ENCODE measurements at places on chromosomes 7 and 10.

GRCh38 chr7:21757537-21758282, 188.0 kb downstream of the CDCA7L start:
- DNase-seq: no peak

DNA sequence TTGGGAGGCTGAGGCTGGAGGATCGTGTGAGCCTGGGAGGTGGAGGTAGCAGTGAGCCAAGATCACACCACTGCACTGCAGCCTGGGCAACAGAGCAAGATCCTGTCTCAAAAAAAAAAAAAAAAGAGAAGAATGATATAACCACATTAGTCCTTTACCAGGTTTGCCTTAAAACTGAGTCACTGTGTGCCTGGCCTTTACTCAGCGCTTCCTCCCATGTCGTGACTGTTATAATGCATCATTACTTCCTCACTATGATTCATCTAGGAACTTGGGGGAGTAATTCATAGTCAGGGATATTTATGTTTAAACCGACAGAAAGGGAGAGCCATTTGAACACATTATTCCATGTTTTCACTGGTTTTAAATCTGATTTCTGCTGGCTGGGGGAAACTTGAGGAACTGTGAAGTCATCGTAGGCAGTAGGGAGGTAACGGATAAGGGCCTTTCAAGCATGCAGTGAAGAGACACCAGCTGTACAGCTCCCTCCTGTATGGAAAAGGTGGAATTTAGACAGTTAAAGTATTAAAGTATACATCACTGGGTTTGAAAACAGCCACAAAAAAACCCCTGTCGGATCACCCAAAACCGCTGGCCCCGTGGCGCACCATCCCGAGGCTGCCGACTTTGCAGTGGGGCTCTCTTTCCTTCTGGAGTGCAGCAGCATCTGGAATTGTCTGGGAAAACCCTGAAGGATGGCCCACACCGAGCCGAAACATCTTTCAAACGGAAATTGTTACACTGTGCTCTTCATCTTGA, 119.8 kb downstream of the NKX6-2 start:
- DNase-seq: no peak

GRCh38 chr10:82938331-82938730, 1063.3 kb downstream of the NRG3 start:
- DNase-seq: no peak

- DNase-seq: no peak
These were observed 19.2 kb upstream of the TNRC18 start for GRCh38 chr7:5442757-5443305.

DNA sequence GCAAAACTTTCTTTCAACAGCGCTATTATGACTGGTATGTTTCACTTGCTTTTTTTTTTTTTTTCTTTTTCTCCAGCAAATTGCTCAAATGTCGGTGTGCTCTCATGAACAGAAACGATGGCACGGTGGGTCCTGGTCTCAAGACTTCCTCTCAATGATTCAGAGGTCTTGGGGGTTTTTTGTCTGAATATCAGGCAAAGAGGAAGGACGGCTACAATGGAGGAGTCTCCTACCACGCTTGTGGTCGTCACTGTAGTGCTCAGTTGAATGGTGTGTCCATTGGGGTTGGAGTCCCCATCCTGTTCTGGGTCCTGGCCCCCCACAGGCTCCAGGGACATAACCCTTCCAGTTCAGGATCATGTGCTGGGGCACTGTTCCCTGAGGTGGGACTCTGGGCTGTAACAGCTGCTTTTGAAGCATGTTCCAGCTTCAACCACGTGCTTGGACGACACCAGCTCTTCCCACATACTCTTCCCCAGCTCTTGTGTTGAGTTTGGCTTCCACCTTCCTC, 266.7 kb upstream of the KLF6 start:
- DNase-seq: no peak

DNA sequence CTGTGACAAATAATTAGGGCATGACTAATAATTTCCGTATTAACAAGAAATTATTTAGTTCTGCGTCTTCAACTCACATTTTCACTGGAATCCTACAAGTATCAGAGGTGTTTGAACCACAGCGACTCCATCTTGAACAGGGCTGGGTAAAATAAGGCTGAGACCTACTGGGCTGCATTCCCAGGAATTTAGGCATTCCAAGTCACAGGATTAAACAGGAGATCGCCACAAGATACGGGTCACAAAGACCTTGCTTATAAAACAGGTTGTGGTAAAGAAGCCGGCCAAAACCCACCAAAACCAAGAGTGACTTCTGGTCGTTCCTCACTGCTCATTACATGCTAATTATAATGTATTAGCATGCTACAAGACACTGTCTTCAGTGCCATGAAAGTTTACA, 14.9 kb upstream of the LANCL2 start:
- no peak for DNase-seq

GRCh38 chr7:155643804-155644177, 670 bp upstream of the RBM33 start:
- no peak for DNase-seq

DNA sequence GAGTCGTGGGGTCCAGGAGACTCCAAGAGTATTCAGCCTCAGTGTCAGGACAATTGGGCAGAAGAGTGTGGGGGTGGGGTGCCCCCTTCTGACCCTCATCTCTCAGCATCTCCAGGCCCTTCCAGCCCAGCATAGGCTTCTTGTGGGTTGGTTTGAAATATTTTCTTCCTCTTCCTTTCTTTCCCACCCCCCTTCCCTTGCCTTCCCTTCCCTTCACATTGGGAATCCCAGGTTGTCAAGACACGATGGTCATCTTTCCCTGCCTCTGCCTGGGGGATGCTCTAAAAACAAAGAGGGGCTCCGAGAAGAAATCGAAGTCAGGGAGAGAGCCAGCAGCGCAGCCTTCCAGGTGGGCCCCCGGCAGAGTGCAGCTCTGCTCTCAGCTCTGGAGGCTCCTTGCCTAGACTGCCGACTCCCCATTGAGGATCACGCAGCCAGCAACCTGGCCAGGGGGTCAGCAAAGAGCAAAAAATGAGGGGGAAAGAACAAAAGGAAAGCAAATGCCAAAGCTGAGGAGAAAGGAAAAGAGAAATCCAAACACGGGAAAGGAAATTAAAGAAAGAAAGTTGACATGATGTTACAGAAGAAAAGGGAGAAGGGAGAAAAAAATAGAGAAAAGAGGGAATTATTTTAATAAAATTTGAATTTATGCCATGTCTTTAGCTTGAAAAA, 1.5 kb downstream of the PAX2 start:
- DNase-seq: no peak

- DNase-seq: no peak
These were observed 814.6 kb downstream of the LRMDA start for GRCh38 chr10:76245951-76246495.

DNA sequence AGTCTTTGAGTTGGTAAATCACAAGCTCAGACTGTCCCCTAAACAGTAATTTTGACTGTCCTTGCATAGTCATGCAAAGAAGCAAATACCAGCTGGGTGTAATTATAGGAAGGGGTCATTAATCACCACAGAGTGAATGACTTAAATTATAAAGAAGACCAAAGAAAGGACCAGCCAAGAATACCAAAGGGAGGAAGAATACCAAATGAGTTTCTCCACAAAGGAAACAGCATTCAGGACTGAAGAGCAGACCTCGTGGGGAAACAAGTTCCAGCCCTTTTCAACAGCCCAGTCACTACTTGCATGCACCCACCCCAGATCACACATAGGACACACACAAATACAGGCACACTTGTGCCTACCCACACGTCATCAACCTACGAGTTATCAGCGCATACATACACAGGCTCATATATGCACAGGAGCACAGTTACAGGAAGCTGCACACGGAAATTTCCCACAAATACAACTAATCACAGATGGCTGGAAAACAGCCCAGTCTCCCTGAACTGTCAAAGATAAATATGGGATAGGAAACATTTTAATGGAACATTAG, 77.6 kb downstream of the DENND2A start:
- DNase-seq: no peak

DNA sequence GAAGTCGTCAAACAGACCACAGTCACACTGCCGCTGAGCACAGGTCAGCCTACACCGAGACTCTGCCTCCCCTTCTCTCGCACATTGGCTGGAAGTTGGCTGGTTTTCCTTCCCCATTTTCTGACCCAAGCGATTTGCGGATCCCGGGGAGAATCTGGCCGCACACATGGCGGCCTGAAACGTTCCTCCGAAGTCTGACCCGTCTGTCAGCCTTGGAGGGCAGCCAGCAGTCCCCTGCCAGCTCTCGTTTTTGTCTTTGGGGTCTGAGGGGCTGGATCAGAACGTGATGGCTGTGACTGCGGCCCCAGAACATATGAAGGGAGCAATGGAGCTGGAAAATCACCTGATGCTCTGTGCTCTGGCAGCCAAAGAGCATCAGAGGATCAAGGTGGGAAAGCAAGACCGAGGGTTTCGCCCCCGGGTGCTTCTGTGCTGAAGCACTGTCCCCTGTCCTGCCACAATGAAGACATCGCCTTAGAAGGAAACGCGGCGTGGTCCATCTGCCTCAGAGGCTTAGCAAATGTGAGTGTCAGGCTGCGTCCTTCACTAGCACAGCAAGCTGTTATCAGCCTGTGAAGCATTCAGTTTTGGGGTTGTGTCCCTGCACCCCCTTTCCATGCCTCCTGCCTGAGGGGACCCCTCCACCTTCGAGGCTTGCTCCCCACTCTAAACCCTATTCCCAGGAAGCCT, 119.3 kb upstream of the SHH start:
- DNase-seq: no peak

GRCh38 chr7:158270856-158271413, 316.7 kb downstream of the PTPRN2 start:
- DNase-seq: no peak

- DNase-seq: no peak
These were observed 53.2 kb upstream of the SMNDC1 start for GRCh38 chr10:110357871-110358270.

GRCh38 chr7:144452064-144452463, 48.6 kb upstream of the NOBOX start:
- no peak for DNase-seq

GRCh38 chr10:123997013-123997412, 96.4 kb downstream of the CHST15 start:
- DNase-seq: no peak
